Forelimb muscle (tissue), 1 donor: ENCODE measurements at places on chromosomes 16 and 17.

DNA sequence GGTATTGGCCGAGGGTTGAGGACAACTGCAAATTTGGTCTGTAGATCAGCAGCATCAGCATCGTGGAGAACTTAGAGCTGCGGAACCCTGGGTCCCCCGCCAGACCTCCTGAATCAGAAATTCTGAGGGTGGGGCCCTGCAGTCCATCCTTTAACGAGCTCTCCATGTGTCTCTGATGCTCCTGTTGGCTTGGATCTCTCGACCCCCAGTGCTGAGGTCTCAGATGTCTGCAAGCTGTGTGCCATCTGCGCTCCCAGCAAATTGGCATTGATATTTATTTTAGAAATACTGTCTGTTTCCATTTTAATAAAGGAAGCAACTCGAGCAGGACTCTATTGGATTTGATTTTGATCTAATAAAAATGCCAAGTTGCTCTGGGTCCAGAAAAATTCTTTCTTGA lies 250.0 kb downstream of the KATNIP start:
- DNase-seq: no peak

DNA sequence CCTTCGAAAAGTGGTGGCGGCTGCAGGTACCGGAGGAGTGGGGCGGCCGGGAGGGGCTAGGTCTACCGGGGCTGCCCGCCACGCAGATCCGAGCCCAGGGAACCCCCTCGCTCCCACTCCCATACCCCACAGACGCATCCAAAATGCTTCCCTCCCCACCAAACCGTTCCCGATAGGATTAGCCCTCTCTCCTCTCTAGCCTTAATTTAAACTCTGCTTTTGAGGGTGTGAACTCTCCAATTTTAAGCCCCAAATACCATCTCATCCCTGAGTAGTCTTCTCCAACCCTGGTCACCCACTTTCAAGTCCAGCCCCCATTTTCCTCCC lies 260 bp upstream of the CXCL16 start:
- no peak for DNase-seq

DNA sequence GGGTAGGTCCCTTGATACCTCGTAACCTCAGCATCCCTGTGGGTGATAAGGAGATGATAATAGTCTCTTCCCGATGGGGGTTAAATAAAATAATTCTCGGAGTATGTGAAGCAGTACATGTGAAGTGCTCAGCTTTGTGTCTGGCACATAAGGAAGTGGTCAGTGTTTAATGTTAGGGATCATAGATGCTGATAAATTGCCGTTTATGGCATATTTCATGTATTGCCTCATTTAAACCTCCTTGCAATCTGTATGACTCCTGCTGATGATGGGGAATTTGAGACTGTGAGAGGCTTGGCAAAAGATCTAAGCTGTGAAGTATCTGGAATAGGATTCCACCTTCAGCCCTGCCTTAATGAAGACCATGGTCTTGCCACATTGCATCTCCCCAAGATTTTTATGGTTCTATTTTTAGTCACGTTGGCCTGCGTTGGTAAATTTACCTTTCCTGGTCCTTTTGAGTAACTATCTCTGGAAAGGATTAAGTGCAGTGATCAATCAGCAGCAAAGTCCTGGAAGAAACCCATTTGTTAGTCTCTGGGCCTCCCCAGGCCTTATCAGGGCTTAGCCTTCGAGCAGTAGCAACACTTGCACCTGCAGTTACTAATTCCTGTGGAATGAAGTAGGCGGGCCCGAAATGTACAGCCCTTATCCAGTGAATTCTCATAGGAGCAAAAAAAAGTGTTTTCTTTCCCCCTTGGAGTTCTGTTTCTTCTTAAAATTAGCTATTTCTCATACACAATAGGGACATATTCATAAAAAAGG lies 144.9 kb downstream of the WWOX start:
- DNase-seq: no peak

DNA sequence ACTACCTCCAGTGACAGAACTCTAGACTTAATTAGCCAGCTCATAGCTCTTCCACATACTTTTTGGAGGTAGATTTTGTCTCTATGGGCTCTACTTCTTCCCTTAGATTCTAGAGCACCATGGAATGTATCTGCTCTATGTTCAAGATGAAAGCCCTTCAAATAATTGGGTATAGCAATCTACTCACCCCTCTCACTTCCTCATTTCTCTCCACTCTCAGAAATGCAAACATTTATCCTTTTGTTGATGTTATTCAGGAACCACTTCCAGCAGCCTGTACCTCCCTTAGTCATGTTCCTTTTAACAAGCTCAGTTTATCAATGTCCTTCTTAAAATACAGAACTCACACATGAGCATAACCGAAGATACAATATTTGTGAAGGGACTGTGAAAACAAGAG lies 78.5 kb downstream of the GRIN2A start:
- DNase-seq: no peak

GRCh38 chr16:80735846-80736245 lies 68.6 kb downstream of the CDYL2 start:
- DNase-seq: no peak

DNA sequence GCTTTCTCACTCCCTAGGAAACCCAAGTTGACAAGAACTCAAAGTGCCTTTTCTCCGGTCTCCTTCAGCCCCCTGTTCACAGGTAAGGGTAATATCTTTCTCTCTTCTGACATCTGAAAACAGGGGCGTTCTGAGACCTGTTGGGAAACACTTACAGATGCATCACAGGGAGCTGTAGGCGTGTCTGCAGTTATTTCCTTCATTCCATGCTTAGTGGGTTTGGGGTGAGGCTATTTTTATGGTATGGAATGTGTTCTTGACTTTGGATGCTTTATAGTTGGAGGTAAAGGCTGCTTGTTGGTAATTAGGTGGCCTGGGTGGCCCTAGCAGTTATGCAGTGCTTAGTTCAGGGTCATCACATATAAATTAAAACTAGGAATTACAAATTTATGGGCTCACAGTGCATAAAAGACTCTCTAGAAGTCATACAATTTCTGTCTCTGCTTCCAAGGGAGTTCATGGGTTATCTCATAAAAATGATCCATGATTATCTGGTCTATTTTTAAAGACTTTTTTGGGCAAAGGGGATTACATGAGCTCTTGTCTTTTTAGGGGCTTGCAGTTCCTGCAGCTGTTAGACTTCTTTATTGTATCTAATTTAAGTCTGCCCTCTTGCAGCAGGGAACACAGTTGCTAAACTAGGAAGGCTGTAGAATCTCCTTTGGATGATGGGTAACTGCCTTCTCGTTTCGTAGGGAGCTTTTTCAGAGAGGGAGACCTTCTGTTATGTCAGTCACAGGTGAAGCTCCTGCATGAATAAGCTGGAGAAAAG lies 10.2 kb downstream of the SOCS7 start:
- no peak for DNase-seq

DNA sequence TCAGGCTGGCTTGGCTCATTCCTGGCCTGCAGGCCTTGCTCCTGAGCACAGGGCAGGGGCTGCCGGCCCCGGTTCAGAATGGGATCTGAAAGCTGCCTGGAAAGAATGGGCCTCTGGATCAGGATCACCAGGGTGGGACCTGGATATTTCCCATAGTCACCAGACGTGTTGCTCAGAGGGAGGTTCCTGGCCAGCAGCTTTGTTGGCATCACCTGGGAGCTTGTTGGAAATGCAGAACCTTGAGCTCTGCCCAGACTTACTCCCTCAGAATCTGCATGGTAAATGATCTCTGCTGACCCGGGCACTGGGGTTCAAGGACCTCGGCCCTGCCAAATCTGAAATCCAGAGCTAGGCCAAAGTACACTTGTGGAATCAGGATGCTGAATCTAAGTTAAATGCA lies 29.5 kb upstream of the MED9 start:
- no peak for DNase-seq

- DNase-seq: no peak
Measured at GRCh38 chr17:75108193-75108592, 1.6 kb upstream of the ARMC7 start.

DNA sequence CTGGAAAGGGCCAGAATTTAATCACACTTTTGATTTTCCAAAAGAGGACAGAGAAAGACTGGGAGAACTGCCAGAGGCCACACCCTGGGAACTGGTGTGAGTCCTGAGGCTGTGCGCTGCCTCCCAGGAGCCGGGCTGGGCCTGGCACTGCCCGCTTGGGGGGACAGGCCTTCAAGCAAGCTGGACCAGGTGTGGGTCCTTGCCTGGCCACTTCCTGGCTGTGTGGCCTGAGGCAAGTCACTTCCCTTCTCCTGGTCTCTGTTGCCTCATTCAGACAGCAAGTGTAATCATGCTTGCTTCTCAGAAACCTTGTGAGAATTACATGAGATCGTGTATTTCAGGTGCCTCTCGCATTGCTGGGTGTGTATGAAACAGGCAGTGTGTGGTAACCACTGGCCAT lies 143.0 kb downstream of the SNX29 start:
- DNase-seq: no peak

DNA sequence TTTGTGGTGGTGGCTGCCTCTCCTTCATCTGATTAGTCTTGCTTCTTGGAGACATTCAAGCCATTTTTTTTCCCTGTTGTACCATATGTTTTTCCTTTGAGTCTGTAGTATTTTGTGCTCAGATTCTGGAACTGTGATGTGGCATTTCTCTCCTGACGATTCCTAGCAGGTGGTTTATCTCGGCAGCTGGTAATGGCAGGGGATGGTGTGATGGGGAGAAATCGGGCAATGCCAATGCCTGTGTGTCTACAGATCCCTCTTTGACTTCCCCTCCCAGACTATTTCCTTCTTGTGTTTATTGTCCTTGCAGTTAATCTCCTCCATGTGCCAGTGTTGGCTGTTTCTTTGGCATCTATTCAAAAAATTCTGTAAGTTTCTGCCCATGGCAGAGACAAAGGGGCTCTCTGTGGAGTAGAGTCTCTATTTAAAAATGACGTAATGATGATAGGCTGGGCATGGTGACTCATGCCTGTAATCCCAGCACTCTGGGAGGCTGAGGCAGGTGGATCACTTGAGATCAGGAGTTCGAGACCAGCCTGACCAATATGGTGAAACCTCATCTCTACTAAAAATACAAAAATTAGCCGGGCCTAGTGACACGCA lies 90.2 kb upstream of the ERCC4 start:
- peak; percentile 17 for DNase-seq

- DNase-seq: no peak
Measured at GRCh38 chr17:45101883-45102811, 30.2 kb downstream of the PLCD3 start.

- DNase-seq: no peak
Measured at GRCh38 chr17:4881761-4882555, 17.4 kb upstream of the C17orf107 start.

- DNase-seq: no peak
Measured at GRCh38 chr16:52742608-52743170, 195.7 kb upstream of the TOX3 start.

DNA sequence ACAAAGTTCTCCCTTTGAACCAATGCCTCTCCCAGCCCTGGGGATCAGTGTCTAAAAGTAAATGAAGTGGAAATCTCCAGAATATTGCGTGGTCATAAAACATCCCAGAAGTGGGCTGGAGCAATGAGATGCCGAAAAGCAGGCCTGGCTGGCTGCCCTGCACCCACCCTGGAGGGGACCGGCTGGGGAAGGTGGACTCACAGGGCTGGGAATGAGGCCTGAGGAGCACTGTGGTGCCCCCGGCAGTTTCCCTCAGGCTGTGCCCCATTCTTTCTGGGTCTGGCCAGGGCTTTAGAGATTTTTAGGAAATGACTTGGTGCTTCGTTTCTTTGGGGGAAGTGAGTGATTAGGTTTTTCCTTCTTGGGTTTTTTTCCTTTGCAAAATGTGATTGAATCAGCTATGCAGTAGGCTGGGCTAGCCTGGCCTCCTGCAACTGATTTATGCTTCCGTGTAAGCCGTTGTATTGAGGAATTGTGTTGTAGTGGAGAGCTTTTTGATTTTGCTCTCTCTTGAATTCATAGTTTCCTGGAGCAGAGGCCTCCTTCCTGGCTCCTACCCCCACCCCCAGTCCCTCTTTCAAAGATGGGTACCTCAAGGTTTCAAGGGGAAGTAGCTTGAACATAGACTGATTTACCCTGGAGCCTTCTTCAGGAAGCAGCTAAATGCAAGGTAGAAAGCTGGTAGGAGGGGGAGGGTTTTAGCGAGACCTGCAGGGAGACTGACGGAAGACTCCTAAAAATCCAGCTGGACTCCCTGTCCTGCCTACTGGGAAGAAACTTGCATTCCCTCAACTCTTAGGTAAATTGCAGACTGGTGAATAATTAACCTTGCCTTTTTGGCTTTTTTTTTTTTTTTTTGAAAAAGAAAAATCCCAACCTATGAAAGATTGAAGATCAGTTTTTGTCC lies 170.2 kb downstream of the RAB11FIP4 start:
- DNase-seq: no peak

GRCh38 chr17:56291226-56291805 lies 138.0 kb downstream of the ANKFN1 start:
- no peak for DNase-seq

DNA sequence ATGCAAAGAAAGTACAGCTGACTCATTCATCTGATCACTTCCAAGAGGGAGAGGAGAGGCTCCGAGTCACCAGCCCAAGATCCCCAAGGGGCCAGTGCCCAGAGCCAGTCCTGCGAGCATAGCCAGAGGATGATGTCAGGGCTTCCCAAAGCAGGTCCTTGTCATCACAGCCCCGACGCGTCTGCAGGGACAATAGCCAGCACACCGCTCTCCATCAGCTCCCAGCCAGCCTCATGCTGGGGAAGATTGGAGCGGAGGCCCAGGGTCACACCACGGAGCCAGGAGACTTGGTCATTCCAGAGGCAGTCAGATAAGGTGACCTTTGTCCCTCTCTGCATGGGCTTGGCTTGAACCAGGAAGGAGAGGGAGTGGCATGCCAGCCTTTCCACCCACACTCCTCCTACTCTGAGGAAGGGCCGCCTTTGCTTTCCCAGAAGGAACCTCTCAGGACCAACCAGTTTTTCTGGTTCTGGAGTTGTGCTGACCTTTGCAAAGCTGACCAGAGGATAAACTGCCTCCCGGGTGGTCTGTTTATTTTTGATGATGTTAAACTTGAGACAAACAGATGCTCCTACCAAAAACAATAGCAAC lies 58.3 kb upstream of the ARHGAP44 start:
- DNase-seq: no peak

DNA sequence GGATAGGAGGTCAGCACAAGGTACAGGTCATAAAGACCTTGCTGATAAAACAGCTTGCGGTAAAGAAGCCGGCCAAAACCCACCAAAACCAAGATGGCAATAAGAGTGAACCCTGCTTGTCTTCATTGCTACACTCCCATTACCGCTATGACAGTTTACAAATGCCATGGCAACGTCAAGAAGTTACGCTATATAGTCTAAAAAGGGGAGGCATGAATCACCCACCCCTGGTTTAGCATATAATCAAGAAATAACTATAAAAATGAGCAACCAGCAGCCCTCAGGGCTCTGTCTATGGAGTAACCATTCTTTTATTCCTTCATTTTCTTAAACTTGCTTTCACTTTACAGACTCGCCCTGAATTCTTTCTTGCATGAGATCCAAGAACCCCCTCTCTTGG lies 1.0 kb upstream of the HSBP1 start:
- no peak for DNase-seq
